ENCODE measurements at places on chromosomes 5 and 9.

DNA sequence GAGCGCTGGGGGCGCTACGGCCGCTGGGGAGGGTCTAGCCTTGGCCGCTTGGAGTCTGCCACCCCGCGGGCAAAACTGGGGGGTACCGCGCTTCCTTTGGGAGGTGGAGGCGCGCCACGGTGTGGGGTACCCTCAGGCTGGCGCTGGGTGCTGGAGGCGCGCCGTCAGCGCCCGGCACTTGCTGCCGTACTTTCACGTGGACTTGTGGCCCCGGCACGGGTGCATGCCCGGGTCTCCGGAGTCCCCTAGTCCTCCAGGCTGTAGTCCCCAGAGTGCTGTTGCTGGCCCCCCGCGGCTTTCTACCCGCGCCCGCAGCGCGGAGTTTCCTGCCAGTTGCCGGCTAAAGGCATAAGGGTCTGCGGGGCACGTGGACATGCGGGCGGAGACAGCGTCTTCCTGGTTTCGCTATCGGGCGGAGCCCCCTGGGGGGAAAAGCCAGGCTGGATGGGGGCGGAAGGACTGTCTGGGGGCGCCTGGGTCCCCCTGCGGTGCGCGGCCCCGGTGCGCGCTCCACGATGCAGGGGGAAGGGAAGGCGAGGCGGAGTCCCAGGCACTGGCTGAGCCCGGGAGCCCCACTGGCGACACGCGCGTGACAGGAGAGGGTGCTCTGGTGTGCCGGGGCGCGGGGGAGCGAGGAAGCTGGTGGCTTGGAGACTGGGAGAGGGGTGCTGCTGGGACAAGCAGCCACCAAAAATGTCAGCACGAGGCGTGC lies 666 bp downstream of the PPARGC1B start:
- DNase-seq, result peak; percentile 9

GRCh38 chr5:78527054-78527859 lies 121.3 kb downstream of the LHFPL2 start:
- peak; percentile 96 for DNase-seq

DNA sequence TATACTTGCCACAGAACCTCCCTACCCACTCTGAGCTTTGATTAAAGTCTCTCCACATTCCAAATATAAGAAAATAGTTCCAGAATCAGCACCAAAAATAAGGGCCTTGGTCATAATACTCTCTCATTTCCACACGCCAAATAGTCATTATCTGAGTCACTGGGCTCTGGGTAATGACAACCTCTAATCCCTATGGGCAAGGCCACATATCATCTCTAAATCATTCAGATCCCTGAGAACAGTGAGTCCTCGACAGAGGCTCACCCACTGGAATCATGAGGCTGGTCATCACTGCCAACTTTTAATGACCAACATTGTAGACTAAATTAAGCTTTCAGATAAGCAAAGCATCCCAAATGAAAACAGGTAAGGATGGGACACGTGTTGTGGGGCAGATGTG lies 28.1 kb downstream of the FAM114A2 start:
- peak; percentile 25 for DNase-seq

- no peak for DNase-seq
Observed at GRCh38 chr5:6581090-6581489, 51.8 kb downstream of the NSUN2 start.

DNA sequence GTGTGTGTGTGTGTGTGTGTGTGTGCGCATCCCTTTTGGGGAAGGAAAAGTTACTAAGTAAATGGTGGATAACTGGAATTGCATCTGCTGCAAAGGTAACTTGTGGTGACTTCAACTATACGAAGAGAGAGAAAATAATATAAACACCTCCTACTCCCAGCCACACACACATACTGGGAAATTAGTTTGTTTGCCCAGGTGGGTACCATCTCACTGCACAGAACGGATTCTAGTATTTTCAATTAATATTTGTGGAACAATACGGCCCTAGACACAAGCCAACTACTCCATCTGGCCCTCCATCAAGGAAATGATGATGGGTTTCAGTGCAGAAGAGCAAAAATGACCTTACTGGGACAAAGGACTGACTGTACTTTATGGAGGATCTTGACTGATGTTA lies 32.2 kb upstream of the TXN start:
- no peak for DNase-seq

- peak; percentile 85 for DNase-seq
Observed at GRCh38 chr5:170151097-170151831, 45.6 kb downstream of the FOXI1 start.

- DNase-seq, result no peak
Observed at GRCh38 chr5:127985811-127986325, 97.7 kb upstream of the SLC12A2 start.

GRCh38 chr9:123353984-123354591 lies 1.9 kb upstream of the CRB2 start:
- DNase-seq, result peak; percentile 45

DNA sequence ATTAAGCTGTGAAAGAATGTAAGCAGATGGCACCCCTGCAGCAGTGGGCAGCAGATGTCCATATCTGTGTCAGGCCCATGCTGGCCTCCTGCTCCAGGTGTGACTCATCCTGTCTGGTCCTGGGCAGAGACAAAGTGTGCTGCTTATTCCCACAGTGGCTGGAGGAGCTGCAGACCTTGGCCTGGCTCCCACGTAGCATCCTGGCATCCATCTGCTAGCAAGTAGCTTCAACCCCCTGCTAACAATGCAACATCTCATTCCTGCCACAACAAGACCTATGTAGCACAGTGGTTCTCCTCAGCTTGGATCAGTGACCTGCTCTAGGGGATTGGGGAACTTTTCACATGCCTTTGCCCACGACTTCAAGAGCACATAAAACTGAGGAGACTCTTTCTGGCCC lies 126.4 kb upstream of the SLC12A2 start:
- peak; percentile 27 for DNase-seq

DNA sequence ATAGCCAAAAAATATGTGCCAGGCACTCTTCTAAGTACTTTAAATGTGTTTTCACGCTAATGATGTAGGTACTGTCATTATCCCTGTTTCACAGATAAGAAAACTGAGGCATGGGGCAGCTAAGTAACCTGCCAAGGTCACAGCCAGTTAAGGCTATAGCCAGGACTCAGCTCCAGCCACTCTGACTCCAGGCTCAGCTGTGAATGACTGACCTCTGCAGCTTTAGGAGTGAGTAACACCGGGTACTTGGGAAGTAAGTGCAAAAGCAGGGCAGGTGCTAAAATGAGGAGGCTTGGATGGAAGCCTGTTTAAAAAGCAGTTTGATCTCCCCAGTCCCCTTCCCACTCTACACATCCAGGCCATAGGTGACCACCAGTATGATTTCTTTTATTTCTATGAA lies 10.6 kb upstream of the SHC3 start:
- DNase-seq, result no peak

GRCh38 chr9:118422508-118422907 lies 718.3 kb downstream of the TLR4 start:
- no peak for DNase-seq

- DNase-seq, result no peak
Observed at GRCh38 chr5:55316837-55317236, 9.0 kb downstream of the MTREX start.

DNA sequence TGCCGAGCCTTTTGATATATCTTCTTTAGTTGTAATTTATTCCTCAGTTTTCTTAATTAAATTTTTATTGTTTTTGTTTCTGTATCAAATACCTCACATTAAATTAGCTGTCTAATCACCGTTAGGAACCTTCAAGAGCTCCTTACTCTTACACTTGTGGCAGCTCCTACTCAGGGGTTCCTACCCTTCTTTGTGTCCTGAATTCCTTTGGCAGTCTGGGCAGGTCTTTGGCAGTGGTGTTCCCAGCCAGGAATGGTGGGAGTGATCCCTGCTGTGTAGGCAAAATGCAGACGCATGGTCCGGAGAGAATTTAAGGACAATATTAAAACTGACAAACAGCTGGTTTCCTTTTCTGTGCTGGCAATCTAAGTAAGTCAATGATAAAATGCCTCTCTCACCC lies 41.8 kb downstream of the MAST4 start:
- no peak for DNase-seq

- peak; percentile 83 for DNase-seq
Observed at GRCh38 chr5:158747816-158748432, 351.8 kb downstream of the EBF1 start.

DNA sequence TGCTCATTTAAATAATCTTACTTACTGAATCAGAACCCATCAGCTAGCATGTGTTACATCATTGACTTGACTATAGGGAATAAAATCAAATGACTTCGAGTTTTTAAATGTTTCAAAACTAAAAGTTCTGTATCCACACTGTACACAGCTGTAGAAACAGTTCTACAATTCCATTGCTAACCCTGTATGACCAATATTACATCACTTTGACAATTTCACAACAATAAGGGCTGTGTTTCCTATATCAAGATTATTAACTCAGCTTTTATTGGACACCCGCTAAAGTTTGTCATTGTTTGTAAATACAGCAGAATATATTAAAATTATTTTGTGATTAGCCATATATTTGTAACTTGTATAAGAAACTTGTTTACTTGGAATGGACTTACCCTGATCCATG lies 540.8 kb downstream of the PRELID2 start:
- DNase-seq, result no peak

GRCh38 chr9:130443840-130444492 lies 795 bp upstream of the ASS1 start:
- DNase-seq, result no peak

DNA sequence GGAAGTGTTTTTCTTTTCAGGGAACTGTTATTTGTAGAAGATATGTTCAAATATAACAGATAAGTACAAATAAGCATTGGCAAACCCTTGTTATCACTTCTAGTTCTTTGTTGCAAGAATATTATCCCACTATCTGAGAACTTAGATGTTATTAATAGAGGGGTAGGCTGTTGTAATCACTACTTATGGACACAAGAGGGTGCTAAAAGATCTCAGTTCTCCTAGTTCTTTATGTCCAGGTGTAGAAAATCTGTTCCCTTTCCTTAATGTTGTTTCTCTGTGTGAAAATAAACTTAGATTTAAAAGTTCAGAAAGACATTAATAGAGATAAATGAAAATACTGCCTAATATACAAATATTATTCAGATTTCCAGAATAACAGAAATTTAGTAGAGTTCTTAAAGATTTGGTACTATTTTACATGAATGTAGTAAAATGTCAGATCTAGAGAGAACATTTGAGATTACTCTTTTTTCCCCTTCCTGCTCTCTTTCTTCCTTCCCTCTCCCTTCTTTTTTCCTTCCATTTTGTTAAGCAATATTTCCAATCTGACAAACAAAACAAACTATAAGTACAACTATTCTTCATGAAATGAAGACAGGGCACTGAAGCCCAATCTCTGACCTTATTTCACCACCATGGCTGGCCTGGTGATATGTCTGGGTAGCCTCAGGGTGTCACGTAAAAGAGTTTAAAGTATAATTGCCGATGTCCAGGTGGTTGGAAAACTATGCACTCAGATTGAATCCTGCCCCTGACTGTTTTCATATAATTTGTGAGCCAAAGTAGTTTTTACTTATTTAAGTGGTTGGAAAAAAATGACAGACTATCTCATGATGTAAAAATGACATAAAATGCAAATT lies 43.6 kb upstream of the C5orf46 start:
- peak; percentile 18 for DNase-seq

GRCh38 chr9:73684601-73685000 lies 532.9 kb downstream of the ANXA1 start:
- peak; percentile 4 for DNase-seq

DNA sequence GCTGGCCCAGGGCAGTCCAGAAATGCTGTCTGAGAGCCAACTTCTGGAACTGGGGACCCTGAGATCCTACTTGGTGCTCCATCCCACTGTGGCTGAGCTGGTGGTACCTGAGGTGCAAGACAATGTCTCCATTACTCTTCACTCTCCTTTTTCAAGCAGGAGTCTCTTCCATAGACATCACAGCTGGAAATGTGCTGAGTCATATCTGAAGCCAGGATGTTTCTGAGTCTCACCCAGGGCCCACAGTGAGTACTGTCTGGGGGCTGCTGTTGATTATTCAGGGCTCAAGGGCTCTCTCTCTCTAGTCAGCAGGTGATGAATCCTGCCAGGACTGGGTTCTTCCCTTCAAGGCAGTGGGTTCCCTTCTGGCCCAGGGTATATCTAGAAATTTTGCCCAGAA lies 145.2 kb upstream of the TAS2R1 start:
- peak; percentile 76 for DNase-seq

DNA sequence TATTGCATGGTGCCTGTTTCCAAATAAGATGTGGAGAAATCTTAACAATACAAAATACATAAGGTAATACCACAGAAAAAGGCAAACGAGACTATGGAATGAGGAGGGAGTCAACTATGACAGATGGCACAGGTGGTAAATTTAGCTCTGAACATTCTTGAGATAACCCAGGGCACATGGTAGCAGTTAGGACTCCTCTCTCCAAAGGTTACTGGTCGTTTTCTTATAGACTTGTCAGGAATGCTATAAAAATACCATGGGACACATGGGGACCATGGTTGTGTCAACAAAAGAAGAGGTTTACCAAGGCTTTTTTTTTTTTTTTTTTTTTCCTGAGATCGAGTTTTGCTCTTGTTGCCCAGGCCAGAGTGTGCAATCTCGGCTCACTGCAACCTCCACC lies 209.4 kb upstream of the RFX3 start:
- no peak for DNase-seq

DNA sequence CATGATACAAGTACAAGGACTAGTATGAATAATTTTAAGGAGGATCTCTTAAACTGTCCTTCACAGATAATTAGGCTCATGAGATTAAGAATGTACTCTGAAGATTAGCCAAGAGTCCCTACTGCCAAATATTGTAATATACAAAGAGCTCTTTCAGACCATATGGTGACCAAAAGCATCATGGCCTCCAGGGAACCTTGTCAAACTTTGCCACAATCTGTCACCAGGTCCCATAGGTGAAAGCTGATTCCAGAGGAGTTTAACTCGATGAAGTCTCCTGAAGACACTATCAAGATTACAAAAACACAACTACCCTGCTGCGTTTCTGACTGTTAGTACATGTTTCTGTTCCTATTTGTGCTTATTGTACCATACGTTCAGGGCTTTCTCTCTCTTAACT lies 395.4 kb upstream of the ITGA1 start:
- no peak for DNase-seq

DNA sequence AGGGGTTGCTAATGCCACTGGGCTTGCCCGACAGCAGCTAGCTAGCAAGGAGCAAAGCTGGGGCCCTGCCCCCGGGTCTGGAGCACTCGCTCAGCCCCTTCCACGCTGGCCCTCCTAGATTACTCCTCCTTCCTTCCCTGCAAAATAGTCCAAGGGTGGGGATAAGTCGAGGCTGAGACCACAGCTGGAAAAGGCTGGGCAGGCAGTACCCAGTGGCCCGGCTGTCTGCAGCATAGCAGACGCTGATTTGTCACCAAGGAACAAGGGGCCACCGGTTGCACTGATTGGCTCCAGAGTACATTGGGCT lies 73.9 kb downstream of the ADAMTS2 start:
- DNase-seq, result no peak

GRCh38 chr9:137781906-137782585 lies 95.5 kb upstream of the CACNA1B start:
- no peak for DNase-seq
